T-cell (primary cell): ENCODE measurements at places on chromosomes 3 and 15. TPM values are rescaled to one million over a fixed set of nuclear protein-coding genes. Genes with fewer than 3 reads are reported as not detected.

SUSD5 gene
- not detected for total RNA-seq

DNA sequence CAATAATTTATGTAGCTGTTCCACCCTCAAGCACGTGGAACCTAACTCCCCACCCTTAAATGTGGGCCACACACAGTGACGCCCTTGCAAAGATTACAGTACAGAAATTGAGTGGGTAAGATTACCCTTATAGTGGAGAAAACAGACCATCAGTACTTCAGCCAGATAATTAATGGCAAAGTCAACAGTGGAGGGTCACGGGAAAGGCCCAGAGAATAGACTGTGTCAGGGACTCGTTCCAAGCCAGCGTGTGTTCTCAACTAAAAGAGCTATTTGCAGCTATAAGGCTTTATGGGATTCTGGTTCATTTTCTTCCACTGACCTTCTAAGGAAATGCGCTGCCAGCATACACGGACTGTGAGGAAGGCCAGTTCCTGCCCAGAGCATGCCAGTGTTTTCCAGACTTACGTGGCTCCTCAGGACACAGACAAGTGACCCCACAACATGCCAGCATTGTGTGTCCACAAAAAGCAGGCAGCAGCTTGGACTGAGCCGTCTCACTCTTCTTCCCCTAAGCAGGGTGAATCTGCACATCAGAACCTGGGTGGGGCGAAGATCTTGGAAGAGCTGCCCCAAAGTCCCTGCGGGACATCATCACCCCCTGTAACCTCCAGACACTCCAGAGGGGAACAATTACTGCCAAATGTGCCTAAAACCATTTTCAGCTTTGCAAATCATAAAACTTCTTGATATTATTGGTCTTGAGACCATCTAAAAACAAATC is 428.5 kb downstream of the OCA2 start:
- no peak overlapping the region for H3K27ac ChIP-seq
- no peaks in the 10 kb centered on the region for H3K27me3 ChIP-seq
- H3K4me3 ChIP-seq = no peak overlapping the region
- DNase-seq = no peak
- no peaks in the 10 kb centered on the region for H3K36me3 ChIP-seq

DNA sequence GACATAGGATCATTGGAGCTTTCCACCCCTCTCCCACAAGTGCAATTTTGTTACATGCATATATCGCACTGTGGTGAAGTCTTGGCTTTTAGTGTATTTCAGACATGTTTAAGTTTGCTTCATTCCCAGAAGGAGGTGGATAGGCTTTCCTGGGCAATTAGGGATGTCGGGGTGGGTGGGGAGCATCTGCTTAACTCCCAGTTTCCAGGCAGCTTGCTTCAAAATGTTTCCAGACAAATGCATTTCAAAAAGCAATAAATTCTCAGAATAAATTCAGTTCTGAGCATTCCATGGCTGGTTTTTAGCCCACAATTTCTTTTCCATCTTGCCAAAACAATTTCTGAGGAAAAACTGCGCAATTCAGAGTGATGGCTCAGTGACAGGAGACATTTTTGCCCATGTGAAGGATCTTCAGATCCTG is 227.7 kb upstream of the ZPLD1 start:
- no peak overlapping the region for H3K27ac ChIP-seq
- H3K36me3 ChIP-seq = no peaks in the 10 kb centered on the region
- H3K4me1 ChIP-seq = no peaks in the 10 kb centered on the region
- no peak overlapping the region for H3K4me3 ChIP-seq
- no peaks in the 10 kb centered on the region for H3K27me3 ChIP-seq

GRCh38 chr3:64541803-64542202 is 146.0 kb downstream of the ADAMTS9 start:
- no peak for DNase-seq
- H3K27me3 ChIP-seq = no peaks in the 10 kb centered on the region
- no peak overlapping the region for H3K4me3 ChIP-seq
- H3K4me1 ChIP-seq = no peaks in the 10 kb centered on the region
- H3K36me3 ChIP-seq = no peaks in the 10 kb centered on the region

MYEF2 gene
- 17.0 TPM for total RNA-seq

GRCh38 chr3:98730338-98730737 is 32.8 kb upstream of the ST3GAL6 start:
- H3K27ac ChIP-seq = no peak overlapping the region
- no peak overlapping the region for H3K4me3 ChIP-seq
- H3K36me3 ChIP-seq = no peaks in the 10 kb centered on the region
- no peaks in the 10 kb centered on the region for H3K27me3 ChIP-seq
- H3K4me1 ChIP-seq = peaks cover 21% of the 10 kb centered on the region
